Left lobe of liver (tissue), 2 donors: ENCODE measurements at places on chromosomes 4 and X.

GRCh38 chr4:55925241-55925640, 23.5 kb upstream of the CEP135 start:
- DNase-seq = no peak

GRCh38 chr4:7460566-7460965, 25.8 kb upstream of the PSAPL1 start:
- no peak for DNase-seq

DNA sequence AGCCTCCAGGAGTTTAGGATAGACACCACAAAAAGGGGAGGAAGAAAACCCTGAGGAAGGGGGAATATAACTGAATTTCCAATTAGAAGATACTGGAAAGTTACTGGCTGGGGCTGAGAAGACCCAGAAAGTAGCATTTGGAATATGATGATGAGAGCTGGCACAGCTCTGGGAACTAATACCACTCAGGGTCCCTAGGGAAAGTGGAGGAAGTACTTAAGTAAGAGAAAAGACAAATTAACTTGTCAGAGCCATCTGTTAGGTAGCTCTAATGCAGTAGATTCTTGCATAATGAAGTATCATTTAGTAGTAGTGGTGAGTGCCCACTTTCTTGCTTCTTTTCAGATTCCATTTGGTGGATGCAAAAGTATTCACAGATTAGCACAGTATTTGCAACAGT, 90.8 kb upstream of the TSPAN5 start:
- no peak for DNase-seq

- DNase-seq = no peak
Measured at GRCh38 chr4:39715788-39716187, 17.9 kb downstream of the UBE2K start.

GRCh38 chr4:97759785-97760184, 383.5 kb downstream of the STPG2 start:
- DNase-seq = no peak

GRCh38 chr4:183843248-183843671, 61.8 kb upstream of the STOX2 start:
- DNase-seq = no peak

- DNase-seq = no peak
Measured at GRCh38 chr4:38163216-38164006, 203.2 kb downstream of the PTTG2 start.
